Karpas-422 (cell line): ENCODE measurements at places on chromosomes 4 and X.

DNA sequence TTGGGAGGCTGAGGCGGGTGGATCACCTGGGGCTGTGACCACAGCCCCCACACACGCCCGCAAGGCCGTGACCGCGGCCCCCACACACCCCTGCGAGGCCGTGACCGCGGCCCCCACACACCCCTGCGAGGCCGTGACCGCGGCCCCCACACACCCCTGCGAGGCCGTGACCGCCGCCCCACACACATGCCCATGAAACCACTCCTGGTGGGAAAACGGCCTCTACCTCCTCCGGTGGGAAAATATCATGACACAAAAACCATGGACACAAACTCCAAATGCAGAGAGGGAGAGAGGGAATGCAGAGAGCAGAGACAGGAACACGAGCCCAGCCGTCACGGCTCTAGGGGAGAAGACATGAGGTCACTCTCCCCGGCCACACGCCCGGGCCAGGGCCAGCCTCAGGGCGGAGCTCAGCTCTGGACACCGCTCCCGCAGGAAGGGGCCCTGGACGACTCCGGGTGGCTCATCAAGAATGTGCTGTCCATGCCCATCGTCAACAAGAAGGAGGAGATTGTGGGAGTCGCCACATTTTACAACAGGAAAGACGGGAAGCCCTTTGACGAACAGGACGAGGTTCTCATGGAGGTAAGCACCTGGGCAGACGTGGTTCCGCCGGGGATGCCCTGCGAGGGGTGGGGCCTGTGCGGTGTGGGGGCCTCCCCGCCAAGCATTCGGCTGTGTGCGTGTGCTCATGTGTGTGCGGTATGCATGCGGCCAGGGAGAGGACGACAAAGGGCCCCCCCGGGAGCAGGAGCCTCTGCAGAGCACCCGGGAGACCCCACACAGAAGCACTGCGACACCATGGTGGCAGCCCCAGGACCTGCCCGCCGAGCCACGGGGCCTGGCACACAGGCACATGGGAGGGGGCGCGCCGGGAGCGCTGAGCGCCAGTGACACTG, 17.4 kb downstream of the ATP5ME start:
- H3K27ac ChIP-seq: no peak overlapping the region
- no peaks in the 10 kb centered on the region for H3K36me3 ChIP-seq
- no peak for DNase-seq
- no peak overlapping the region for H3K4me3 ChIP-seq

GRCh38 chrX:44072631-44073030, 99.4 kb upstream of the NDP start:
- no peak for DNase-seq
- H3K27me3 ChIP-seq: no peaks in the 10 kb centered on the region
- H3K4me1 ChIP-seq: no peaks in the 10 kb centered on the region
- no peak overlapping the region for H3K4me3 ChIP-seq
- H3K27ac ChIP-seq: no peak overlapping the region

DNA sequence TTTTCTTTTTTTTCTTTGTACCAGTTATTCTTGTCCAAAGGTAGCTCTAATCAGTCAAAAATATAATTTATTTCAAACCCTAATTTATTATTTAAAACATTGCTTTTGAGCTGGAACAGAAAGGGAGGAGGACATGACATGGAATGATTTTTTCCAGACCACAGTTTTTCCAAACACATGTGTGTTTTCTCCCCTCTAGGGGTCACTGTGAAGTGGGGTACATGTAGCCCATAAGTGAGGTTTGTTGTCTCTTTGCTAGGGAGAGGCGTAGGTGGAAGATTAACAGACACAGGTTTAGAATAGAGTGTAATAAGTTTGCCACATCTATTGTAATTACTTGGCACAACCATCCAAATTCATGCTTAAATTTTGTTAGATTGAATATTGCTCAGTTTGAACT, 83.0 kb downstream of the TNIP2 start:
- H3K4me3 ChIP-seq: no peak overlapping the region
- peaks cover 40% of the 10 kb centered on the region for H3K36me3 ChIP-seq
- peak overlapping the region; percentile 54 for H3K27ac ChIP-seq
- no peak for DNase-seq

DNA sequence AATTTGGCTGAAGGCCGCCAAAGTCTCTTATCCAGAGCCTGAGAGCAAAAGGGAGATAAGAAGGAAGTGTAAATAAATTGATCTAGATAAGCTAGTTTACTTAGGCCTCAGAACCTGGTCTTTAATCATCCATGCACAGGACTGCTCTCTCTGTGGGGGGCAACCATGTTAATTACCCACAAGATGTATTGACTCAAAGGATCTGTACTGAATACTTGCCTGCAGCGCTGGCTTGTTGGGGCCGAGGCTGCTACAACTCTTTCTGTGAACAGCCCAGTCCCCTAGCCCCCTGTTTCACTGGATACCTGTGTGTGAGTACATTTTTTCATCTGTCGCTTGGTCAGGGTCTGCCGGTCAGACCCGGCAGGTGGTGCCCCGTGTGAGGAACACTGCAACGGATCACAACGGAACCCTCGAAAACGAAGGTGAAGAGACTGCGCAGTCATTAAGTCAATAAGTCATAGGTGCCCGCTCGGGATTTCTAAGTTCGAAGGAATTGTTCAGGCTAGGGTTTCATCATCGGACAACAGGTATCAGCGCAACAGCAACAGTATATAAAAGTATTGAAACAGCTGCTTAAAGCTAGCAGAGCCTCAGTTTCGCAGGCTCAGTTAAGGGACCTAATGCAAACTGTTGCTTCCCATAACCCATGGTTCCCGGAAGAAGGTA, 8.3 kb downstream of the MAGEA11 start:
- H3K27ac ChIP-seq: no peak overlapping the region
- H3K4me3 ChIP-seq: no peak overlapping the region
- no peaks in the 10 kb centered on the region for H3K27me3 ChIP-seq
- no peaks in the 10 kb centered on the region for H3K36me3 ChIP-seq
- DNase-seq: no peak

- no peak overlapping the region for H3K4me3 ChIP-seq
- H3K27me3 ChIP-seq: peaks cover 4% of the 10 kb centered on the region; the same call in 1 of the 2 replicates
- no peak for DNase-seq
Observed at GRCh38 chrX:16100673-16101072, 22.7 kb upstream of the GRPR start.

- H3K4me1 ChIP-seq: no peaks in the 10 kb centered on the region
- no peak overlapping the region for H3K4me3 ChIP-seq
- H3K27me3 ChIP-seq: no peaks in the 10 kb centered on the region
Observed at GRCh38 chr4:16952462-16952871, 54.0 kb upstream of the LDB2 start.

- peak; percentile 49 for DNase-seq
- H3K4me3 ChIP-seq: no peak overlapping the region
- no peaks in the 10 kb centered on the region for H3K4me1 ChIP-seq
- H3K27ac ChIP-seq: no peak overlapping the region
- no peaks in the 10 kb centered on the region for H3K36me3 ChIP-seq
- H3K27me3 ChIP-seq: no peaks in the 10 kb centered on the region
Observed at GRCh38 chrX:2371026-2371711, 129.6 kb downstream of the DHRSX start.

DNA sequence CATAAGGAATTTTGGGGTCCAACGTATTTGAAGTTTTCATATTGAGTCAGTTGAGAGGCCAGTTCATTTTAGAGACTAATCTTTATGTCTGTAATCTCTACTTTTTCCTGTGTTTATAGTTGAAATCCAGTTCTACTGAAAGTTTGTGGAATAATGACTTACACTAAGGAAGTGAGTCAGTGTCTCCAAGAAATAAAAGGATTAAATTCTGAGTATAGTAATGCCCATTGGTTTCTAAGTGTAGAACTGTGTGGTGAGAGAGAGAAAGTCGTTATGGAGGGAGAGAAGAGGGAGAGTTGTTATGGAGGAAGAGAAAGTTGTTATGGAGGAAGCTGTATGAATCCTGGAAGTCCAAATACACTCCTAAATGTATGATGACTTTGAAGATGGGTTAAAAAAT, 264.6 kb upstream of the HAND2 start:
- no peaks in the 10 kb centered on the region for H3K36me3 ChIP-seq
- no peaks in the 10 kb centered on the region for H3K27me3 ChIP-seq
- DNase-seq: no peak
- H3K4me1 ChIP-seq: no peaks in the 10 kb centered on the region

DNA sequence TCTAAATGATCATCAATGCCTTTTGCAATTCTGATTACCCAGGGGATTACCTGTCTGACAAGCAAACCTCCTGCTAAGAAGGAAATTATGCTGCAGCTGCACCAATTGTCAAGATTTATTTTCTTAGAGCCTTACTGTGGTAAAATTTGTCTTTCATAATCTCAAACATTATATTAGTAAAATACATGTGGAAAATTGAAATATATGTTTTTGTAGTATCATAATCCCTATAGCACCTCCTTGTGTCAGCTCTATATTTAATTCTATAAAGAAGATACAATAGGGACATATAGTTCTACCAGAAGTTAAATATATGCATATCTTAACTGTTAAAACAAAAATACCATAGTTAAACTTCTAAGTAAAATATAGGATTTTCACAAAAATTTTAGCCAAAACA, 655.6 kb upstream of the PCDH10 start:
- no peak overlapping the region for H3K27ac ChIP-seq
- no peaks in the 10 kb centered on the region for H3K27me3 ChIP-seq
- no peak overlapping the region for H3K4me3 ChIP-seq

- no peak overlapping the region for H3K4me3 ChIP-seq
- no peaks in the 10 kb centered on the region for H3K36me3 ChIP-seq
- no peak overlapping the region for H3K27ac ChIP-seq
Observed at GRCh38 chr4:177509226-177509745, 67.0 kb upstream of the AGA start.

DNA sequence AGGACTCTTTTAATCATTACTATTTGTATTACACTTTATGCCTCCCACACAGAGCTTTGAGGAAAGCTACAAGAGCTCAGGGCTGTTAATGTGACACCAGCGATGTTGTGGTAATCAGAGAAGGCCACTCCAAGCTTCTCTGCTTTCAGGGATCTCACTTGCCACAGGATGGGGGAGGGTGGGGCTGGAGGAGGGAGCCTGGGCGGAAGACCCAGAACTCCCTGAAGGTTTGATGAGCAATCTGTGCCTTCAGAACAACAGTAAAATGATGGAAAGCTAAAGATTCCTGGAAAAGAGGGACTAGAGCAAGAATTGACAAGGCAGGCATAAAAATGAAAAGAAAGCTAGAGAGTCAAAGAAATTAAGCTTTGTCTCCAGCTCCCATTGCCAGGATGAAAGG, 75.6 kb downstream of the MAML3 start:
- H3K4me1 ChIP-seq: peaks cover 31% of the 10 kb centered on the region
- no peaks in the 10 kb centered on the region for H3K27me3 ChIP-seq
- no peaks in the 10 kb centered on the region for H3K36me3 ChIP-seq
- no peak overlapping the region for H3K27ac ChIP-seq
- H3K4me3 ChIP-seq: no peak overlapping the region
- DNase-seq: no peak

- H3K4me1 ChIP-seq: no peaks in the 10 kb centered on the region
- H3K27ac ChIP-seq: no peak overlapping the region
- DNase-seq: no peak
- H3K4me3 ChIP-seq: no peak overlapping the region
- no peaks in the 10 kb centered on the region for H3K36me3 ChIP-seq
- H3K27me3 ChIP-seq: no peaks in the 10 kb centered on the region
Observed at GRCh38 chrX:24398766-24399165, 38.3 kb downstream of the SUPT20HL1 start.

DNA sequence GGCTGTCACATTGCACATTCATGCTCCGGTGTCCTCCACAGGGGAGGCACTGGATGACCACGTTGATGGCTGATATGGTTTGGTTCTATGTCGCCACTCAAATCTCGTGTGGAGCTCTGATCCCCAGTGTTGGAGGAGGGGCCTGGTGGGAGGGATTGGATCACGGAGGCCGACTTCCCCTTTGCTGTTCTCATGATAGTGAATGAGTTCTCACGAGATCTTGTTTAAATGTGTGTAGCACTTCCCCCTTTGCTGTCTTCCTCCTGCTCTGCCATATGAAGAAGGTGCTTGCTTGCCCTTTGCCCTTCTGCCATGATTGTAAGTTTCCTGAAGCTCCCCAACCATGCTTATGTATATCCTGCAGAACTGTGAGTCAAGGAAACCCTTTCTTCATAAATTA, 22.3 kb upstream of the NAT8L start:
- peak; percentile 65 for DNase-seq
- no peak overlapping the region for H3K27ac ChIP-seq
- H3K36me3 ChIP-seq: no peaks in the 10 kb centered on the region
- H3K27me3 ChIP-seq: no peaks in the 10 kb centered on the region
- no peak overlapping the region for H3K4me3 ChIP-seq

- DNase-seq: no peak
- H3K27ac ChIP-seq: no peak overlapping the region
- H3K4me1 ChIP-seq: no peaks in the 10 kb centered on the region
- no peaks in the 10 kb centered on the region for H3K27me3 ChIP-seq
Observed at GRCh38 chr4:158133551-158133950, 39.3 kb downstream of the GASK1B start.

DNA sequence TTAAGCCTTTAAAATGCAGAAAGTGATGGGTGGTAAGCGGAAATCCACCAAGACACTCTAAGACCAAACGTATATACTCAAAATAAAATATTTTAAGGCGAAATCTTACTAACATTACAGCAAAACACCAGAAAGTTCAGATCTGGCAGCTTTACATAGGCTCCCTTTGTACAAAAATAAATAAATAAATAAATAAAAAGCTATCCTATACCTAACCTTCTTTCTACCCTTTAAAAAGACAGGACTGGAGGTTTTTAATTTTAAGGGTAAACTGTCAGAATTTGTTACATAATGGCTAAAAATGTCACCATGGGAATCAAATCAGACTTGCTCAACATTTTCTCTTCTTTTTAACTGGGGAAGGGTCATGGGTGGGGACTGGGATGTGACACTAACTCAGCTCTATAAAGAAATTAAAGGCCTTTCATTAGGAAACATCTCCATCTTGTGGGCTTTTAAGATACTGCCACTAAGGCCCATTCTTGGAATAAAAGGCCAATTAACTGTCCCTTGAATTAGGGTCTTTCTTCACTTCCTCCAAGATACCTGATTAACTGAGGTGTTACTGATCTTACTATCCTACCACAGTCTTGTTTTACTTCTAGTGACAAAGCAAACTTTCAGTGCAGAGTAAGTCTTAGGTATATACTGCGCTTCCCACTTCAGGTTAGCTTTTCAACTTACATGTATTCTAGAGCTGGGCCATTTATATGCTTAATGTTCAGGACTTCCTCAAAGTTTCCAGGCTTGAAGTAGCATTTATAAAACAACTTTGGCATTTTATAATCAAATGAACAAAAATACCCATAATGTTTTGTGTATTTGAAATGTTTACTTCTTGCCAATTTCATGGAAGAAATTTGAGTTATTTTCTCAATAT, 13.3 kb downstream of the HNRNPD start:
- H3K4me3 ChIP-seq: no peak overlapping the region
- H3K27ac ChIP-seq: no peak overlapping the region
- DNase-seq: peak; percentile 49
- H3K4me1 ChIP-seq: no peaks in the 10 kb centered on the region; the same call in 1 of the 2 replicates
- no peaks in the 10 kb centered on the region for H3K27me3 ChIP-seq
- peaks cover 39% of the 10 kb centered on the region; the same call in 1 of the 2 replicates for H3K36me3 ChIP-seq

- no peak overlapping the region for H3K27ac ChIP-seq
- no peak overlapping the region for H3K4me3 ChIP-seq
- 0 out of 2 replicates have a peak, but pooled peaks cover 1% of the 10 kb centered on the region for H3K36me3 ChIP-seq
- peak; percentile 47 for DNase-seq
- H3K27me3 ChIP-seq: no peaks in the 10 kb centered on the region
- peaks cover 17% of the 10 kb centered on the region for H3K4me1 ChIP-seq
Observed at GRCh38 chrX:49003696-49004095, 1.6 kb upstream of the GRIPAP1 start.
